Esophagus muscularis mucosa (tissue), 4 donors: ENCODE measurements at places on chromosomes 7 and 10.

DNA sequence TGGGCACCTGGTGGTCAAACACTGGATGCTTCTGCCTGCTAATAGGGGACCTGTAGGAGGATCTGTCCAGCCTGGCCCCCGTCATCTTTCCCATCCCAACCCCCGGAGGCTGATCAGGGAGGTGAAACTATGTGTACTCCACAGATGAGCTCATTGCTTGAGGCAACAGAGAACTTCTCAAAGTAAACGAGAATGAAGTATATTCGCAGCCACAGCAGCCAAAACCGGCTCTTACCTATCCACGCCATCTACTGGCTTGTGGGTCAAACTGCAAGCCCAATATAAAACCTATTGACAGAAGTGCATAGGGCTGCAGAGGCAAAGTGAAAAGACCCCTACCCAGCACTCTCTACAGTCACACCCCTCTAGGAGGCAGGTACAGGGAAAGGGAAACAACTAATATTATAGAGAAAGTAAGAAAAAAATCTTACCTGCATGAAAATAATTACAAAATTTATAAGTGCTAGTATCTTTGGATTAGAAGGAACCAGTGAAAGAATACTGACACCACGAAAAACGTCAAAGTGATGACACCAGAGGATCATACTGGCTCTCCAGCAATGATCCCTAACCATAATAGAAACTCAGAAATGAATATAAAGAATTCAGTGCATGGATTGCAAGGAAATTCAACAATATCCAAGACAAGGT is 973.5 kb downstream of the ANKRD7 start:
- DNase-seq: no peak

GRCh38 chr10:63464402-63465292 is 1.1 kb downstream of the JMJD1C start:
- no peak for DNase-seq

DNA sequence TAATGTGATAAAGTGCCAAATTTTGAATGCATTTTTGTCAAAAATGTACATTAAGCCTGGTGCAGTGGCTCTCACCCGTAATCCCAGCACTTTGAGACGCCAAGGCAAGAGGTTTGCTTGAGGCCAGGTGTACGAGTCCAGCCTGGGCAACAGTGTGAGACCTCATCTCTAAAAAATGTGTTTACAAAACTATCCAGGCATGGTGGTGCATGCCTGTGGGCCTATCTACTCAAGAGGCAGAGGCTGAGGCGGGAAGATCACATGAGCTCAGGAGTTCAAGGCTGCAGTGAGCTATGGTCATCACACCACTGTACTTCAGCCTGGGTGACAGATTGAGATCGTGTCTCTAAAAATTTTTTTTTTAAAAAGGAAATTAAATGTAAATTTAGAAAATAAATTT is 18.5 kb upstream of the MGMT start:
- DNase-seq: no peak

DNA sequence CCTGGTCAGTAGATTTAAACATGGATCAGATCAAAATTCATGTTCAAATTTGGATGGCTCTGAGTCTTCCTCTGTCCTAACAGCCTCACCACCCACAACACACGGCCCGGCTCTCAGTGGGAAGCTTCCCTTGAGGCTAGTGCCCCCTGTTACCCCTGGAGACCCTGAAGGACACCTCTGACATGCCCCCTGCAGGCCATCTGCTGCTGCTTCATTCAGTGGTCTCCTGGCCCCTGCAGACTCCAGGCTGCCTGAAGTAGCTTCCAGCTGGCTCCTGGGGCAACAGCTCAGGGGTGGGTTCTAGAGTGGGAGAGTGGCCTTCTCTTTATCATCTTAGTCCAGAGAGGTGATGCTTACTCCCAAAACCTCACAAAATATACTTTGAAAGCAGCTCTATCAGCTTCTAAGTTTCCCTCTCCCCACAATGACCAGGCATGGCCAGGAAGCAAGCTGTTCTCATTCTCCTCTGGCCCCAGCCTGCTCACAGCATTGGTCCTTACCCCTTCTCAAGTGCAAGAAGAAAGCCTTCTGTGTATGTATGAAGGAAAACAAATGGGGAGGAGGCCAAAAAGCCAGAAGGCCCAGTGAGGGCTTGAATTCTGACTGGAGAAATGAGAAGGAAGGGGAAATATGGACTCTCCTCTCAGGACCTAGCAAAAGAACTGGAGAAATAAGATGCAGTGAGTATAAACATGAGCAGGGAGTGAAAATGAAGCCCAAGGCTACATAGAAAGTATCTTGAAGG is 189.6 kb upstream of the INHBA start:
- DNase-seq: no peak

GRCh38 chr7:39618868-39619267 is 4.5 kb upstream of the RALA start:
- DNase-seq: no peak

GRCh38 chr10:119221666-119222065 is 14.3 kb downstream of the GRK5 start:
- no peak for DNase-seq

GRCh38 chr7:83065714-83066113 is 97.0 kb downstream of the PCLO start:
- no peak for DNase-seq

DNA sequence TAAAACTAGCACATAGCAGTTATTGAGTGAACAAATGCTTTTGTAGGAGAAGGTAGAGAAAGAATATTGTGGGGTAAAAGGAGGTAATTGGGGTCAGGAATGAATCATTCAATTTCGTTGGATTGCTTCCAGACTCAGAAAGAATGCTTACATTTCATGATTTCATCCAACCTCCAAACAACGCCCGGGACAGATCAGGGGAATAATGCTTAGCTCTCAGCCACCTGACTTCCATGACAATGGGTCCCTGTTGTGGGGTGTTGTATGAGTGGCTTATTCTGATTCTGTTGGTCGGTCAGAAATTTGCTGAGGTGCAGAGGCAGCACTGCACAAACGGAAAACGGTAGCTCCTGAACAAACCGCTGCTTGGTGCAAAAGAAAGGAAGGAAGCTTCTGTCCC is 24.0 kb upstream of the INPP5F start:
- no peak for DNase-seq

DNA sequence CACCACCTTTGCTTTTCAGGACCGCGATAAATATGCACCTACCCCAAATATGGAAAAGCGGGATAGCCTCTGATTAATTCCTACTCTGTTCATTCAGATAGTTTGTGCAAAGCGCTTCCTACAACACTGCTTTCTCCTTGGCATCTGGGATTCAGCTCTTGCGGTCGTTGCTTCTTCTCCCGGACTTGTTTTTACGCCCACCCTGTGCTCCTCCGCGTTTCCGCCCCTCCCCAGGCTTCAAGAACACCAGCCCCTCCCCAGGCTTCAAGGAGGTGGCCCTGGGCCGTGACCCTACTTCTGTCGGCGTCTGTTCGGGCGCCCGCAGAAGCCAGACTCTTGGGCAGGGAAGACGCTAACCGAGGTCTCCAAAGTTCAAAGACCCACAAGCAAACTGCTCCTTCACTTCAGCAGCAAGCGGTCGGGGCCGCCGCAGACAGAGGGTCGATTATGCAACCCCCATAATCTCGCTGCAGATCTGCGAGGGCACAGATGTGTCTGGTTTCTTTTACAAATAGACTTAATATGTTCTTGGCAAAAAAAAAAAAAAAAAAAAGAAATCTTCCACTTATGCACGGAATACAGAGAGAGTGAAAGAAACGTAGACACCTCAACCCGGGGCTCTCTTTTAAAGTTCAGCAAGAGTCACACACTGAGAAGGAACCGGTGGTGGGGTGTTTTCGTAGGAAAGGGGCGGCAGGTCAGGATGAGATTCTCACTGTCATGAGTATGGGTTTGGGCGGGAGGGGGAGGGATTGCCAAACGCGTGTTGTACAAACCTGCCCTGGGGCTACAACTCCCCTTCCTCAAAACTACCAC is 1.9 kb downstream of the DLX5 start:
- peak; percentile 74 for DNase-seq

- no peak for DNase-seq
Observed at GRCh38 chr10:92208736-92209135, 82.1 kb downstream of the CPEB3 start.
